ENCODE measurements at places on chromosomes 6 and 20.
A peak's percentile ranks its signal among the peaks of the same experiment; 100 is the strongest.

DNA sequence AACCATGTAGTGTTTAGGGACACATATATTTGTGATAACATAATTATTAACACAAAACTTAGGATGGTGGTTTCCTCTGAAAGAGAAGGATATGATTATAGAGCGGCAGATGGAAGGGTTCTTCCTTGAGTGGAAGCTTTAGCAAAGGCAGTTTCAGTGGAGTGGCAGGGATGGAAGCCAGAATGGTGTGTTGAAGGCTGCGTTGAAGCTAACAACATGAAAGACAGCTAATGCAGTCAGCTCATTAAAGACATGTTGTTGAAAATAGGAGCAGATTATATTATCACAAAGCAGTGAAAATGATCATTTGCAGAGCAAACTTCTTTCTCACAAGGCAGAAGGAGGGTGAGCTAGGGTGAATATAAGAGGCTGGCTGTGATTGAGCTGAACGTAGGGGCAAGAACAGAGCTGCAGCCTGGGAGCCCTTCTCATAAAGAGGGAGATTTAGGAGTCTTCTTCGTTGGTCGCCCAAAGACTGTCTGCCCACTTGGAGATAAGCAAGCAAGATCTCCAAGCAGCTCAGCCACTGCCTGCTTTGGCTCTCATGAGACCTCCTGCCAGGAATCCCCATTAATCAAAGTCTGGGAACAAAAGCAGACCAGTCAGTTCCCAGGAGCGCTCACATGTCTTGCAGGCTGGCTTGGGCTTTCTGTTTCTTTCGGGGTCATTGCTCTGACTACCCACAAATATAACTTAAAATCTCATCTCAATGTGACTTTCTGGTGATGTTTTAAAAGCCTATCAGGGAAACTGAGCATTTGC, 2.6 kb upstream of the ANKRD6 start:
- DNase-seq = no peak

- DNase-seq = peak; percentile 59
Measured at GRCh38 chr6:62285612-62286469, at the start of gene KHDRBS2. KHDRBS2 (minus strand) TSS chr6:62286225.

DNA sequence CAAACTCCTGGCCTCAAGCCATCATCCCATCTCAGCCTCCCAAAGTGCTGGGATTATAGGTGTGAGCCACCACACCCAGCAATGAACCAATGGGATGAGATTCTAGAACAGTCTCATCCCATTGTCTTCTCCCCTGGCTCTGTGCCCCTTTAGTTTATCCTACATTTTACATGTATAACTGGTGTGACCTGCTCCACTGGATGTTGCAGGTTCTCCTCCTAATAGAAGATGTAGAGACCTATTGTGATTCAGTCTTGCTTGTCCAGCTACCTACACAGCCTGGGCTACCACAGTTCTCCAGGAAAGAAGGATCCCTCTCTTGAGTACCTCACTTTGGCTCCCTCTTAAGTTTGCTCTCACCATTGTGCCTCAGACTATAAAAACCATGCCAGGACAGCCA, 2.0 kb upstream of the FKBPL start:
- DNase-seq = no peak

- no peak for DNase-seq
Measured at GRCh38 chr6:23419046-23419445, 707.0 kb upstream of the NRSN1 start.

DNA sequence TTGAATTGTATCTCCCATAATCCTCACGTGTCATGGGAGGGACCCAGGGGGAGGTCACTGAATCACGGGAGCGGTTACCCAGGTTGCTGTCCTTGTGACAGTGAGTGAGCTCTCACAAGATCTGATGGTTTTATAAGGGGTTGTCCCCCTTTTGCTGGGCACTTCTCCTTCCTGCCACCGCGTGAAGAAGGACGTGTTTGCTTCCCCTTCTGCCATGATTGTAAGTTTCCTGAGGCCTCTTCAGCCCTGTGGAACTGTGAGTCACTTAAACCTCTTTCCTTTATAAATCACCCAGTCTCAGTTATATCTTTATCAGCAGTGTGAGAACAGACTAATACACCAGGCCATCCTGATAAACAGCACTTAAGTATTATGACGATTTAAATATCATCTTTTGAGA, 9.0 kb upstream of the MRGBP start:
- no peak for DNase-seq

GRCh38 chr6:155412335-155412734, 43.3 kb downstream of the NOX3 start:
- DNase-seq = no peak

GRCh38 chr6:28349344-28349891, 329 bp upstream of the ZKSCAN3 start:
- no peak for DNase-seq

GRCh38 chr6:44072452-44072958, 54.7 kb downstream of the MRPL14 start:
- no peak for DNase-seq

- DNase-seq = no peak
Measured at GRCh38 chr6:39178804-39179203, 50.5 kb downstream of the KCNK5 start.

DNA sequence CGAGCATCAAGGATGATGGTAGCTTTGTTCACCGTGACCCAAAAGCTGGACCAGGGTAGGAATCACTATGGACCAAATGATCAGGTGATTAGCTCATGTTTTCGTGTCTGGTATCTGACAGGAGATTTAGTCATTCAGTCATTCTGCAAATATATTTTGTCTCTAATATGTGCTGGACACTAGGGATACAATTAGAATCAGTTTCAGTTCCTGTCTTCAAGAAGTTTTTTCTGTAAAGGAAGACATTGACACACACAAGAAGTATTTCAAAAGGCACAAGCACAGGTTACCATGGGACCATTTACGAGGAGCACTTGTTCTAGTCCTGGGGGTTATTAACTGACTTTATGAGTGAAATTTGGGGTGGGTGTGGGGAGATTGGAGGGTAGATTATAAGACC, 244.9 kb downstream of the HIVEP2 start:
- DNase-seq = no peak

GRCh38 chr6:139600343-139600742, 225.9 kb upstream of the CITED2 start:
- DNase-seq = no peak

- DNase-seq = no peak
Measured at GRCh38 chr6:4973982-4974745, 29.7 kb downstream of the RPP40 start.

DNA sequence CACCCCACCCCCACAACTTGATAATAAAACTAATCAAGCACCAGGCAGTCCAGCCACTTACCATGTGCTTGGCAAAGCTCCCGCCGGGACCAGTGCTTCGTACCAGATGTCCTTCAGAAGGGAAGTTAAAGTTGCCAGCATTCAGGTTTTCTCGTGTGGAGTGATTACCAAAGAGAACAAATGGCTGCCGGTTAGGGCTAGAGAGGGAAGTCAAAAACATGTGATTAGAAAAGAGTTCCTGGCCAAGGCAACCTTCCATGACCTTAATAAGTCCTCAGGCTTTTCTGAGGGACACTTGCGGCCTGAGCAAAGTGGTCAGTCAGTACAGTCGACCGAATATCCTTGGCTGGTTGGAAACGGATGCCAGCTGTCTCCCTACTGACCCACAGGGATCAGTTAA, 67.0 kb downstream of the DNAAF9 start:
- DNase-seq = no peak

GRCh38 chr6:10511477-10511876, 9.7 kb upstream of the GCNT2 start:
- DNase-seq = no peak

DNA sequence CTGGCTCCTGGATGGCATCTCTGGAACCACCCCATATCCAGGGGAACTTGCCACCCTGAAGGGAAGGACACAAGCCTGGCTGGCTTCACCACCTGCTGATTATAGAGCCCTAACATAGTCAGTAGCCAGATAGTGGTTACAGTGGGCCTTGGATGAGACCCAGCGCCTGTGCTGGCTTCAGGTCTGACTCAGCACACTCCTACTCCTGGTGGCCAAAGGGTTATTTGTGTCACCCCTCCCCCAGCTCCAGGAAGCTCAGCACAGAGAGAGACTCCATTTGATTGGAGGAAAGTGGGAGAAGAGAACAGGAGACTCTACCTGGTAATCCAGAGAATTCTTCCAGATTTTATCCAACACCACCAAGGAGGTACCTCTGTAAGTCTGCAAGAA, 12.8 kb downstream of the SNX14 start:
- no peak for DNase-seq

GRCh38 chr20:19392344-19393130, 180.1 kb downstream of the SLC24A3 start:
- no peak for DNase-seq

- DNase-seq = no peak
Measured at GRCh38 chr6:36296240-36296639, 26.4 kb downstream of the PNPLA1 start.
